T-helper 2 cell (primary cell): ENCODE measurements at places on chromosomes 6 and 20.

- DNase-seq, result no peak
These were observed 286.9 kb upstream of the BMP2 start for GRCh38 chr20:6480328-6481200.

DNA sequence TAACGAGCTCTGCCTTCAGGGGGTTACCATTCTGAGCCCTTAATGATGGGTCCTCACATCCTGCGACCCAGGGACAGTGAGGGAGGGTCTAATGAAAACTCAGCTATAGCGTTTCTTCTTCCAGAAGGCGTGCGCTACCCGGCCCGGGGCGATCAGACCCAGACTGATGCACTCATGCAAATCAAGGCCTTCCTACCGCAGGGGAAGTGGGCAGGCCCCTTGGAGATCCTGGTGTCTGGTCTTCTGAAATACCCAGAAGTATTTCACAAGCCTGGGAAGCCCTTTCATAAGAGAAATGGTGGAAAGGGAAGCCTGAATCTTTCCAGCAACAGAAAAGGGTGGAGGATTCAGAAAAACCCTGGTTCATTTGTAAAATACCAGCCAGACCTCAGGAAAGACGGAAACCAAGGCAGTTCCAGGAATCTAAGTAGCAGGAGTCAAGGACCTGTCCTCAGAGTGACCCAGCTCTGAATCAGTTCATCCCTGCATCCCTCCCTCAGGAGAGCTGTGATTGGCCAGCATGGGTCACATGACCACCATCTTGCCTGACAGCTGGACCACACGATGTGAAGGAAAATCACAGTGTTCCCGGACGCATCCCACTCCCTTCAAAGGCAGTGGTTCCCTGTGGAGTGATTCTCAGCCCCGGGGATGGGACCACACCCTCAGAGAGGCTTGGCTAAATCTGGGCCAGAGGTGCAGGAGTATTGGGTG, 12.7 kb downstream of the BFSP1 start:
- DNase-seq, result no peak

DNA sequence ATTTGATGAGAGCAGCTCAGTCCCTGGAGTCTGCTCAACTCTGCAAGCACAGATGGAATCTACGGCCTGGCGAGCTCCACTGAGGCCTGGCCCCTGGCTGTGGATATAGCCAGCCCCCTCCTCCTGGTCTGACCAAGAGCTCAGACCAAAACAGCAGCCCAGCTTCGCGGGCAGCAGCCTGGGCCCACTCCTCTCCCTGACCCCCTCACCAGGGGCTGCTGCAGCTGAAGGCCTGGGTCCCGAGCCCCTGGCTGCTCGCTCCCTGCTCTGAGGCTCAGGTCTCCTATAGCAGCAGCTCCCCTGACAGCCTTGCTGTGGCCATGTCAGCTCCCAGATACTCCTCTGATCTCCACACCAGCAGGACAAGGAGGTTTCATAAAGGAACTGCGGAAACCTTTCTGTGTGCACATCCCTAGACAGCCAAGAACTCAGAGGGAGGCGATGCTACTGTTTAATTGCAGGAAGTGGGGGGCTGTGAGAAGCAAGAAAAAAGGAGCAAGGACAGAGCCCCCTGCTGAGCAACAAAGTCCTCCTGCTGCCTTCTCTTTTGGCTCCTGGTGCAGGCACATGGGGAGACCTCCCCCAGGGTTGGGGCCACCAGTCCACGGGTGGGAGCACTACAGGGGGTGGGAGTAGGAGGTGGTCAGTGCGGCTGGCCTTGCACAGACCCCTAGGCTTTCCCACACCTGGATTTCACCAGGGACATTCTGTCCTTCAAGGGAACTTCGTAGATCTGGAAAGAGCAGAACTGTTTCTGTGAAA, 38.7 kb upstream of the CST5 start:
- no peak for DNase-seq

DNA sequence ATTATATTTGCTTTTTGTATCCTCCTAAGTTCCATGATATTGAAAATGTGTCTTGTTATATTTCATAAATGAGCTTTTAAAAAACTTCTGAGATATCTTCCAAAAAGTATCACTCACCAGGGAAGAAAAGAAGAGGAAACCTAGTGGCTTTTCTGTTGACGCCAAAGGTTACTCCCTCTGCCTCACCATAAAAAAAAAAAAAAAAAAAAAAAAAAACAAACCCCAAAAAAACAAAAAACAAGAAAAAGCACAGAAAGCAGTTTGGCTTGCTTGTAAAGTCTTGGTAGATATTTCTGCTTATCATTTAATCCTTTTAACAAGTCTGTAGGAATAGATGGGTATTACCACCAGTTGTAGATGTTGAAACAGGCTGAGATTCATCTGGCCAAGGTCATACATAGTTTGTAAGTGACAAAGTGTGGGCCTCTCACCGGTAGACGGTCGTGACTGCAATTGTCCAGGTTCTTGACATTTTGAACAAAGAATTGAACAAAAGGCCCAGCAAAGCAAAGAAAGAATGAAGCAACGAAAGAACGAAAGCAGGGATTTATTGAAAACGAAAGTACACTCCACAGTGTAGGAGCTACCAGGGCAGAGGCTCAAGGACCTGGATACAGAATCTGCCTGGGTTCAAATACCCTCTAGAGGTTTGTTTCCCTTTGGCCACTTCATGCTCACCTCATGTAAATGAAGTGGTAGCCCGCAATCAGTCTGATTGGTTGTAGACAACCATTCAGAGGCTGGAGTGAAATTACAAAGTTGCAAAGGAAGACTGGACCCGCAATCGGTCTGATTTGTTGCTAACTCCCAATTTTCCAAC, 11.6 kb upstream of the ELOVL5 start:
- DNase-seq, result no peak

- no peak for DNase-seq
These were observed 100.6 kb upstream of the SALL4 start for GRCh38 chr20:51902933-51903332.

DNA sequence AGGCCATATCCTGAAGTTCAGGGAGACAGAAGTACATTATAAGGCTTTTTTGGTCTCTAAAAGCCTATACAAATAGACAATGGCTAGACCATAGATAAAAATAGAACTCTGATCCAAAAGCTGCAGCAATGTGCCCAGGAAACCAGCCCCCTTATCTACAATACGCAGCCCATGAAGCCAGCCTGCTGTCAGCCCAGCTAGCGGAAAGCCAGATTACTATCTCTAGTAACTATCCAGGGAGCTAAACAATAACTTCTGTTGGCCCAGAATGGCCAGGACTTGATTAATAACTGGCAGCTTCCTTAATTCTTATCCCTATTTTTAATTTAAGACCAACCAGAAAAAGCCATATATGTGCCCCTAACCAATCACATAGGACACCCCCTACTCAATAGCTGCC, 160.4 kb upstream of the SMLR1 start:
- no peak for DNase-seq

DNA sequence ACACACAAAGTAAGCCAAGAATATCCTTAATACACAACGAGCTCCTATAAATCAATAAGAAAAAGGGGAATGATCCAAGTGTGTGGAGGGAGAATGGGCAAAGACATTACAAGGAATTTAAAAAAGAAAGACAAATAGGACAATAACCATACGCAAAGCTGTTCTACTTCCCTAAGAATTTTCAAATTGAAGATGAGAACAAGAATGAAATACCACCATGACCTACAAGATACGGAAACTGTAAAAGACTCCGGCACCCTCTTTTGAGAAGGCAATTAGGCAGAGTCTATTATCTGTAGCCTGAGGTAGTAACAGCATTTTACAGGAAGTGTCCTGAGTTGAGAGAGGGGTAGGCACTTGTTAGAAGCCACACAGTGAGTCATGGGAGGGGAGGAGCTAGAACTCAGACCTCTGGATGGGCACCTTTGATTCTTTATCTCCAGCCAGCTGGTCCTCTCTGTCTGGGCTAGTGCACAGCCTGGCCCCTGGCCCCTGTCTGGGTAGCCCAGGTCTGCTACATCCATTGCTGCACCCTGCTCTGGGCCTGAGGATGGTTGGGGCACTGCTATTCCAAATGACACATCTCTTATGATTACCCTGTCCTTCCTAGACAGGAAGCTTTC, 15.3 kb downstream of the RSPO4 start:
- no peak for DNase-seq

DNA sequence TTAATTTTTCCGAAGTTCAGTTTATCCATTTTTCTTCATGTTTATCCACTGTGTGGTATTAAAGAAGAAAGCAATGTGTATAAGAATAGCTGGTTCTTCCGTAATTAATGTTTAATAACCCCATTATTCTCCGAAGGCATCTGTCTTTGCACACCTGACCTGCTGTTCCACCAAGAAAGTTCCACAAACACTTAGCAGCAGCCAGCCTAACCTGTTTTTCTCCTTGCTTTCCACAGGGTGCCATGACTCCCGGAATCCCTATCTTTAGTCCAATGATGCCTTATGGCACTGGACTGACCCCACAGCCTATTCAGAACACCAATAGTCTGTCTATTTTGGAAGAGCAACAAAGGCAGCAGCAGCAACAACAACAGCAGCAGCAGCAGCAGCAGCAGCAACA, 7.4 kb downstream of the TBP start:
- DNase-seq, result no peak

GRCh38 chr20:17832236-17832915, 132.6 kb downstream of the BANF2 start:
- DNase-seq, result no peak

DNA sequence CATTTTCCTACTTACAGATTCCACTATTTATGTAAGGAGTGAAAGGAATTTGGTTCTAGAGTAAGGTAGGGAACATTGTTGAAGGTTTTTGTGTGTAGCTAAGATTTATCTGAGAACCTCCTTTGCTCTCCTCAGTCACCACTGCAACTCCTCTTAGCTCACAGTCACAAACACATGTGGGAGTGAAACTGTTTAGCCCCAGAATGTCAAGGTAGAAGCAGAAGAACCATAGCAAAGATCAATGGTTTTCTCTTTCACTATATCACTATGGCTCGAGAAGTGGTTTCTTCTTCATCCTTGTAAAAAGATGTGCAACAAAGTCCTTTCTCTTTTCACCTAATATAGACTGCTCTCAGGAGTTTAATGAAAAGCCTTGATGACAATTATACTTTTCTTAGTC, 6.5 kb upstream of the DEFB112 start:
- no peak for DNase-seq

- DNase-seq, result no peak
These were observed 8.1 kb downstream of the SYNJ2 start for GRCh38 chr6:157989541-157990289.

GRCh38 chr6:54291146-54291545, 17.1 kb upstream of the TINAG start:
- DNase-seq, result no peak

DNA sequence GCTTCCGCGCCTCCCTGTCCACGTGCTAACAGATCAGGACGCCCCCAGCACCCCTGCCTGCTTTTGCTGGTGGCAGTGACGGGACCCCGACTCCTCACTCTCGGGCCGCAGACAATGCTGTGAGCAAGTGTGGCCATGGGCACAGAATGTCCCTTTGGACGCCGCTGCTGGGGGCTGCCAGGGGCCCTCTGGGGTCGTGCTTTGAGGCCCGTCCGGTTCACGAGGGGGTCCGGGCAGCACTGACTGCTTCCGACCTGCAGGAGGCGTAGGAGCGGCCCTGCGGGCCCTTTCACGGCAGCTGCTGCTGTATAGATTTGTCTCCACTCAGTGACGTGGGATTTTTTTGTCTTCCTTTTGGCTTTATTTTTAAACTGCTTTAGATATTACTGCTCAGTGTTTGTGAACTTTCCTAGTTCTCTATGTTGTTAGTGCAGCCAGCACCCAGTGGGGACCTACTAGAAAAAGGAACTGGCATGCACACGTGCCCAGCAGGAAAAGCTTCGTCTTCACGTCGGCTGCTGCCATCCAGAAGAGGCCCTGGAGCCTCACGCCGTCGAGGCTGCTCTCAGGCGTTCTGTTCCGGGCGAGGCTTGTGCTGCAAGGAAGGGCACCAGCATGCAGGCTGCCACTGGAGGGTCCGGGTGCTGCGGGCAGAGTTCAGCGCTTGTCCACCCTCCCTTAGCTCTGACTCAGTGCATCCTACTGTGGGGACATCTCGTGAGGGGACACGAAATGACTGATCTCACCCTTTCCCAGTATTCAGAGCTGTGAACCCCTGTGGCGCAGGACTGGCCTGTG, 21.7 kb downstream of the UCKL1 start:
- DNase-seq, result no peak

DNA sequence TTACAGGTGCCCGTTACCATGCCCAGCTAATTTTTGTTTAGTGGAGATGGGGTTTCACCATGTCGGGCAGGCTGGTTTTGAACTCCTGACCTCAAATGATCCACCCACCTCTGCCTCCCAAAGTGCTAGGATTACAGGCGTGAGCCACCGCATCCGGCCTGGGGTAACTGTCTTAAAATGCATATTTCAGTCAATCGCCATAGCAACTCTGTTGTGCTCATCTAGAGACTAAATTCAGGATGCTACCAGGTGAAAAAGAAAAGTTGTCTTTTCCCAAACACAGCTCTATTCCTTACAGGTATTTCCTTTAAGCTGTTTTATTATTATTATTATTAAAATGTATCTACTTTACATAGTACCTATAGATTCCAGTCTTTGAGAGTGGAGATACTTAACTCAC, 66.6 kb downstream of the RNF182 start:
- no peak for DNase-seq

- DNase-seq, result no peak
These were observed 341.7 kb downstream of the CD83 start for GRCh38 chr6:14459315-14459714.

DNA sequence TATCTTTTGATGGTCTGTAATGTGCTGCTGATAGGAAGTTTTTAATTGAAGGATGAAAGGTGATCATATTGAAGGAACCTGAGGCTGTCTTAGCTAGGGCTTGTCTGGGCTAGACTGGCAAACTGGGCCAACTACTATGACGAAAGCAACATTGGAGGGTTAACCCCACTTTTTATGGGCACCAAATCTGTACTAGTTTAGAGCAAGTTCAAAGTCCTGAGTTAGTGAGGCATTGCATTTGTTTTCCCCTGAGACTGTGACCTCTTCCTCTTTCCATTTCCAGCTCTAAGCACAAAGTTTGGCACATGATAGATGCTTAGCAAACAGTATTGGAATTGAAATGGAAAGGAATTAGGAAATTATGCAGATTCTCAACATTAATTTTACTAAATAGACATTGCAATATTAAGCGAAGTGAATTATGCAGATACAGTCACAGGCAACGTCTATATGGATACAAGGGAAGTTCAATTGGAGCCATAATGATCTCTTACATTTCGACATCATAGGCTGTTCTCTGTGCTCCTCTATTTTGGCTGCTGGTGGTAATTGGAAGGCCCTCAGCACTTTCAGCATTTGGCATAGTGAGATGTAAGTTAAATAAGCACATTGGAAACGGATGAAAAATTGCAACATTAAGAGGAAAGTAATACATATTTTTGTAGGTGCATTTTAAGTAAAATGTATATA, 22.2 kb downstream of the CEP57L1 start:
- no peak for DNase-seq

GRCh38 chr6:47146431-47147174, 104.5 kb upstream of the ADGRF1 start:
- no peak for DNase-seq

- DNase-seq, result no peak
These were observed 113.5 kb upstream of the SGK1 start for GRCh38 chr6:134431421-134431859.

- DNase-seq, result no peak
These were observed 127.8 kb downstream of the KIF16B start for GRCh38 chr20:16445482-16445881.

GRCh38 chr6:52596371-52597028, 19.6 kb upstream of the TRAM2 start:
- DNase-seq, result no peak

GRCh38 chr20:19888269-19888671, 128.9 kb upstream of the NAA20 start:
- no peak for DNase-seq
